Cardiac muscle cell (in vitro differentiated cells and primary cell): ENCODE measurements at places on chromosomes 2 and 18.

- DNase-seq: no peak
These were observed 46.8 kb upstream of the PXDN start for GRCh38 chr2:1791006-1791605.

- DNase-seq: no peak
These were observed 170.7 kb upstream of the FSIP2 start for GRCh38 chr2:185567940-185568339.

GRCh38 chr2:197873293-197873701 is 68.9 kb downstream of the PLCL1 start:
- peak; percentile 48 for DNase-seq

GRCh38 chr18:73168236-73168635 is 300.4 kb upstream of the NETO1 start:
- no peak for DNase-seq

DNA sequence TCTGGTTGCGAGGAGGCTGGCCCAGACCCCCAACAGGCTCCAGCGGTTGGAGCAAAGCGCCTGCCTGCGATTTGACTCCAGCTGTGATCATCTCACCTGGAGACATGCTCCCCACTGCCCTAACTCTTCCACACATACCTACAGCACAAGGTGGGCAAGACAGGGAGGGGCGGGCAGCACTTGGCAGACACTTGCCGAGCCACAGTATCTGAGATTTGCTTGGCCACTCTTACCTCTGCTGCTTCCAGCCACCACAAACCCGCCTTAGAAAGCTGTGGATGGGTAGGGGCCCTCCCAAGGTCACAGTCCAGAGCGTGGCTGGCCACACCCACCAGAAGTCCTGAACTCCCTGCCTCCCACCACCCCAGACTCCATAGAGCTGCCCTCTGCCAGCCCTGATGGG is 8.2 kb downstream of the CYP26B1 start:
- DNase-seq: no peak

GRCh38 chr2:72793798-72794440 is 31.9 kb downstream of the EXOC6B start:
- peak; percentile 71 for DNase-seq

DNA sequence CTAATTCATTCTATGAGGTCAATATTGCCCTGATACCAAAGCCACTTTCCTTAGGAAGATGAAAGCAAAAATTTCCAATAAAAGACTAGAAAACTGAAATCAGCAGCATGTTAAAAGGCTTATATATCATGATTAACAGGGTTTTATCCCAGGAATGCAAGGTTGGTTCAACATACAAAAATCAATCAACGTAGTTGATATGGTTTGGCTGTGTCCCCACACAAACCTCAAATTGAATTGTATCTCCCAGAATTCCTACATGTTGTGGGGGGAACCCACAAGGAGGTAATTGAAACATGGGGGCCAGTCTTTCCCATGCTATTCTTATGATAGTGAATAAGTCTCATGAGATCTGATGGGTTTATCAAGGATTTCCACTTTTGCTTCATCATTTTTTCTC is 11.7 kb upstream of the ABCB11 start:
- no peak for DNase-seq

DNA sequence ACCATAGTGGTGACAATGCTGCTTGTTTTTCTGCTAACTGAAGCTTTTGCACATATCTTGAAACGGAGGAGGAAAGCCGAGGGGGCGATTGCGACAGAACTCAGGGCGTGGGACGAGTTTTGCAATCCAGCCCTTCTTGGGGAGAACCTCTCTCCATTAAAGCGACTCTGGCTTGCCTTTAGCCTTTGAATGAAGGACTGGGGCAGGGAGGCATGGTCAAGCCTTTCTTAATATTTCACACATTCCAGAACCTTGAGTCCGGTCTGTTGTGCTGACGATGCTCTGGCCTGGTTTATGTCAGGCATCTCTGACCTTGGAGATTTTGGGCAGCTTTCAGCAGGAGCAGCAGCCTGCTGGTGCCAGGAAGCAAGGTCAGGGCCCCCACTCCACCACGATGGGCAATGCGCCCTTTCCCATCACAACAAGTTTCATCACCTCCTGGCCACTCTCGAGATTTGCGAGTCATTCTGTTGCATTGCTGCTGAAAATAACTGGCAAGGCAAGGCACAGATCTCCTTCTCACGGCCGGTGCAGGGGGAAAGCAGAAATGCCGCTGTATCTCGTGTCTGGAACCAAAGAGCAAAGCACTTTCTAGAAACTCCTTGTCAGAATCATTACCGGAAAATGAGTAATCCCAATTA is 10.8 kb downstream of the EMILIN2 start:
- peak; percentile 91 for DNase-seq

- no peak for DNase-seq
These were observed 297.3 kb upstream of the MMADHC start for GRCh38 chr2:149884871-149885270.
